ENCODE measurements at places on chromosomes 12 and 14.

DNA sequence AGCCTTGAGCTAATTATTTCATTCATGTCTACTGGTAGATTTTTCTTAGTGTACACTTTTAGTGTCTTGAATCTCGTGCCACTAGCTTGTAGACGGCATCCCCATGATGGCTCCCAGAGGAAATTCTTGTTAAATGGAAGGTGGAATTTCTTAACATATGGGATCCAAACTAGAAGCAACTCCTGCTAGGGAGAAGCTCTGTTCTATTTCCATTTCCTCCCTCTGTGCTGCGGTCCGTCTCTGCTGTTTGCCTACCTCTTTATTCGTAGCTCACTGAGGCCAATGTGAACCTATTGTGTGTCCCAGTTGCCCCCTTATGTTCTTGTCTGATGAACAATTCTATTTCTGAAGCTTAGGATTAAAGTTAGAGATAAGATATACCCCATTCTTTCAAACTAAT is 588 bp downstream of the PIK3C2G start:
- no peak for DNase-seq

- DNase-seq, result no peak
Measured at GRCh38 chr14:75827331-75827730, 154.5 kb downstream of the TGFB3 start.

DNA sequence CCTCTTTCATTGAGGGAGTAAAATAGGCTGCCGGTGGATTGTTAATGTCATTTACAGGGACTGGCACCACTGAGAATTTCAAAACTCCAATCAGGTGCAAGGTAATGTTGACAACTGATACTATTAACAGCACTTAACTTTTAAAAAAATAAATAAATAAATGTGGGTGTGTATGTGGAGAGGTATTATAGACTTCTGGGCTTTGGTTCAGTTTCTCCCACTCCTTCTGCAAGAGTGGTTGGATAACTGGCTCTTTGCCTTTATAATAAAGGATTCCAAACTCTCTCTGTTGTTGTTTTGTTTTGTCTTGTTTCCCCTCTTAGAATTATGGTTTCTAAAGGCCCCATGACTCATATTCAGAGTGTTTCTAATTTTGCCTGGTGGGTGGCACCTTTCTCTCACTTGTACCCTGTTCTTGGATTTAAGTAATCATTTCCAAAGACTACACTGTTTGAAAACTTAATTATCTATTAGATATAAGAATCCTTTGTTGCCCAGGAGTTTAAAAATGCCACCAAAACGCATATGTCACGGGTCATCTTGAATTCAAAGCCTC is 151.6 kb upstream of the ARID2 start:
- no peak for DNase-seq

DNA sequence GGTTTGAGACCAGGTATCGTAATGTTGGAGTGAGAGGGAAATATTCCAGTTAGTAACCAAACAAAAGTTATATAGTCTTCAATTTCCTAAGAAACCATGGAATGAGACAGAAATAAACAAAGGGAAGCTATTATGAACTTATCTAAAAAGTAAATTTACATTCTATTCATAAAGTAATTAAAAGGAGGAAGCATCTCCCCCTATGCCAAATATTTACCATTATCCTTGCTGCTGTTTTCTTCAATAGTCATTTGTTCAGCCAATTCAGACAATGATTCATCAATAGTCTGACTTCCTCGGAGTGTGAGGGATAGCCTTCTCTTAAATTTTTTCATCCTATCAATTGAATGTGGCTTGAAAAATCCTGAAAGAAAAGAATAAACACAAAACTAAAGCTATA is 65.7 kb downstream of the CDK17 start:
- no peak for DNase-seq

GRCh38 chr14:105496831-105497591 is 6.0 kb downstream of the TEDC1 start:
- DNase-seq, result no peak

DNA sequence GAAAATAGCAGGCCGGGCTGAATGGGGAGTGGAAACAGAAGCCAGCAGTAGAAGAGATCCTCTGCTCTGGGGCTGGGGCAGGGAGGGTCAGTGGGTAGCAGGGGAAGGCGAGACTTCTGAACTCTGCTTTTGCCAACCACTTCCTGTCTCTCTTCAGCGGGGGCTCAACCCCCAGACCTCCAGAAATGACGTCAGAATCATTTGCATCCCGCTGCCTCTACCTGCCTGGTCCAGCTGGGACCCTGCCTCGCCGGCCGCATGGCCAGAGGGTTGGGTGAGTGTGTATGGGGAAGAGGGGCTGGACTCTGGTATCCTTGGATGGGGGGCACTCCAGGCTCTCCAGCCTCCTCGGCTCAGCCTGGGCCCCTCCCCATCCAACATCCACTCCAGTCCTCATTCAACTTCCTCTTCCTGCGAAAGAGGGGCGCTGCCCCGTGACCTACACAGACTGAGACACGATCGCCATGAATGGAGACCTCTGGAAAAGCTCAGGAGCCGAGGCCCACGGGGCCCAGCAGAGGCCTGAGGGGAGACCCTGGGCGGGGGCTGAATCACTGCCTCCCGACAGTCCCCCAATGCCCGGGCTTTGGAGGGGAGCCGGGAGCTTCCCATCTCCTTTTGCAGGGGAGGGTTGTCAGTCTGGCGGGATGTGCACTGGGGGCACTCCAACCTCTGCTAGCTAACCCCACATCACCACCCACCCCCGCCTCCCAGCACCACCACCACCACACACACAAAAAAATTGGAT is 458 bp upstream of the HOXC4 start:
- no peak for DNase-seq

DNA sequence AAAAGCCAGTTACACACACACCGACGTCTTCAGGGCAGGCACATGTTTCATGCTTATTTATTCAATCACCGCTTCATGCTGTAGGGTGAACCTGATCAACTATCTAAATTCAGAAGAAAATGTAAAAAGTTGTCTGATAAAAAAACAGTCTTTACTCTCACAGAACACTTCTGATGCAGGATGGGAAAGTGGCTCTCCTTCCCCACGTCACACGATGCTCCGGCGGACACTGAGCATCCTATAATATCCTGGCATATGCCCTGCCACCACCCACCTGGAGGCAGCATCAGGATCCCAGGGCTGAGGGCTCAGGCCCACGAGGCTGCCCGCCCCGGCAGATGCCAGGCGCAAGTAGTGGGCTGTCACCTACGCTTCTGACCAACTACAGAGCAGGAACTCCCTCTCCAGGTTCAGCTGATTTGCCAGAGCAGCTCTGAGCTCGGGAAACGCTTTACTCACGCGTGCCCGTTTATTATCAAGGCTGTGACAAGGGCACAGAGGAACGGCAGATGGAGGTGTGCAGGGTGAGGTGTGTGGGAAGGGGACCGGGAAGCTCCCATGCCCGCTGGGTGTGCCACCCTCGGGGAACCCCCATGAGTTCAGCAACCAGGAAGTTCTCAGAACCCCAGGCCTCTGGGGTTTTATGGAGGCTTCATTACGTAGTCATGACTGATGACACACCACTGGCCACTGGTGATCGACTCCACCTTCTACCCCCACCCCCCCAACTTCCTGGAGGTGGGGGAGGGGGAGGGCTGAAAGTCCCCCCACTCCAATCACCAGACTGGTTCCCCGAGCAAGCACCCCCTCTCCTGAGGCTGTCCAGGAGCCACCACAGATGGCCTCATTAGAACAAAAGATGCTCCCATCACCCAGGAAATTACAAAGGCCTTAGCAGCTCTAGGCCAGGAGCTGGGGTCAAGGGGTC is 32.1 kb downstream of the SLC15A4 start:
- DNase-seq, result no peak

- DNase-seq, result no peak
Measured at GRCh38 chr14:67522270-67522669, 10.8 kb upstream of the PLEKHH1 start.

GRCh38 chr12:115835445-115835844 is 442.0 kb downstream of the MED13L start:
- DNase-seq, result no peak

- no peak for DNase-seq
Measured at GRCh38 chr12:72471806-72472205, 199.6 kb downstream of the TRHDE start.

- no peak for DNase-seq
Measured at GRCh38 chr14:94360945-94361565, 27.3 kb downstream of the SERPINA1 start.

DNA sequence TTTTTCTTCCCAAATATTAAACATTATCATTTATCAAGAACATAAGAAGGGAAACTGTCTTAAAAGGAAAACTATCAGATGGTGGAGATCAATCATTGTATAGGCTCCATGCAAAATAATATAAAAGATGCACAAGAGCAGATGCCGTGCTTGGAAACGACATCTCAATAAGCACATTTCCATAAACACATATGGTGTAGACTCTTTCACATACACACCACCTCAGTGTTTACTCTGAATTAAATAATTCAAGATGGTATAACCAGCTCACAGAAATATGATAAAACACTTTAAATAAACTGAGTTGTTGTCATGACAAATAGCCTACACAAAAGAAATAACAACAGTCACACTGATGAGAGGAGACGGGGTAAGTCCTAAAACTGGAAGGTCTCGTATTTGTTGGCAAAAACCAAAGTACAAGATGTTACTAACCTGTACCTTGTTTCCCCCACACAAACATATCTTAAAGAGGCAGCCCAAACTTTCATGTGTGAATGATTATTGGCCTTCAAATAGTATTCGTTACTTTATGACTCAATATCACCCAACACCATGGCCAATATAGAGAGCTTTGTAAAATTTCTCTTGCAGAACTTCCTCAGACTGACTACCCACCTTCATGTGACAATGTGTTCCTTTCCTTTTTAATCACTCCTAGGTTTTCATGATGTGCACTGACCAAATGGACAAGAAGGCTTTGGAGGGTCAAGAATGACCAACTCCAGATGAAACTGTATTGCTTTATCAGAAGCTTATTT is 48.6 kb upstream of the TMPO start:
- DNase-seq, result no peak

DNA sequence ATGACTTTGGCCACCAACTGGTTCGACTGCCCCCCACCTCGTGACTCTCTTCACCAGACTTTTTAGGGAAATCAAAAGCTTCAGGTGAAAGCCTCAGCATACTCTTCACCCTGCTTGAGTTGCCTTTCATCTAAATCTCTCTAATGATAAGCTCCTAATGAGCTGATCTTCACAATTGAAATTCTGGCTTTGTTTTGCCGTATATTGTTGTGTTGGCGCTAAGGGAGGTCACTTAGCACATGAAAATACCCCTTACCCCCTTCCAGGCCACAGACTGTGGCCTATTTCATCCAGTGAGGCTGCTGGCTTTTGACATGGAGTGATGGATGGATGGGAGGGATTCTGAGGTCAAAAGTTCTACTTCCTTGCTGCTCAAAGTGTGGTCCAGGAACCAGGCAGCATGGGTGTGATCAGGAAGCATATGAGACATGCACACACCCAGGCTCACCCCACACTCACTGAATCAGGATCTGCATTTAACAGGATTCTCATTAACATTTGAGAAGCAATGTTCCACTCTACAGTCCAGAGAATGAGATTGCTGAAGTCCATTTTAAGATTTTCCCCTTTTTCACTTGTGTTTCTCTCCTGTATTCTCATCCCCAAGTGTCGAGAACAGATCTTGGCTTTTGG is 131.4 kb downstream of the DACT1 start:
- no peak for DNase-seq

DNA sequence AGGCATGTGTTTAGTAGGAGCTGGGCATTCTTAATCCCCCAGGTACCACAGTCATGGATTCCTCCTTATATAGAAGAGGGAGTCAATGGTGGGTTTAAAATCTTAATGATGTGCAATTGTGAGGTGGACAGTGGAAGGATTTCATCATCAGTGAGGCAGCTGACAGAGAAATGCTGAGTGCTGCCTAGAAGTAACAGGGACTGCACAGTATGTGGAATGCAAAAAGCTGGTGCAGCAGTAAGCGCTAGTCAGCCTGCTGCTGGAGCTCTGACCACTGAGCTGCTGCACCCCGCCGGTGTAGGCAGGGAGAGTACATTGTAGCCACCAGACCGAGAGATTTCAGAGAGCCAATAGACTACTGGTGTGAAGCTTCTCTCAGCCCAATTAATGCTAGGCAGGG is 80.5 kb upstream of the DACT1 start:
- DNase-seq, result no peak

GRCh38 chr12:54175200-54175963 is 13.4 kb downstream of the SMUG1 start:
- no peak for DNase-seq

GRCh38 chr12:63882844-63883243 is 38.3 kb downstream of the SRGAP1 start:
- no peak for DNase-seq

GRCh38 chr12:54427106-54427505 is 8.0 kb upstream of the ITGA5 start:
- no peak for DNase-seq

- DNase-seq, result no peak
Measured at GRCh38 chr12:54442961-54443360, 23.9 kb upstream of the ITGA5 start.

- no peak for DNase-seq
Measured at GRCh38 chr12:18429366-18429765, 168.0 kb downstream of the PIK3C2G start.

DNA sequence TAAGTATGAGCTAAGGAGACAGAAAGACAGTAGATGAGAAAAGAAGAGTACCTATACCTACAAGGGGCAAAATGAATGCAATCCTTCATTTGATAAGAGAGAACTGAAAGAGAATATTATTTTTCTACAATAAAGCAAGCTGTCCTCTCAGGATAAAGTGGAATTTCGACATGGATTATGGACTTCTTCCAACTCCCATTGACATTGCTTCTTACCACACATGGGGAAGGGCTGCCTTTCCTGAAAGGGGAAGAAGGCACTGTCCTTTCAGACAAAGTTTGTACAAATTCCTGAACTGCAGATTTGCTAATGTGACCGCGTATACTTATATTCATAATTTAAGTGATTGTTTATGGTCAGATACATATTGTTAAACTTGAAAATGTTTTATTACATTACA is 4.3 kb upstream of the HEBP1 start:
- no peak for DNase-seq

DNA sequence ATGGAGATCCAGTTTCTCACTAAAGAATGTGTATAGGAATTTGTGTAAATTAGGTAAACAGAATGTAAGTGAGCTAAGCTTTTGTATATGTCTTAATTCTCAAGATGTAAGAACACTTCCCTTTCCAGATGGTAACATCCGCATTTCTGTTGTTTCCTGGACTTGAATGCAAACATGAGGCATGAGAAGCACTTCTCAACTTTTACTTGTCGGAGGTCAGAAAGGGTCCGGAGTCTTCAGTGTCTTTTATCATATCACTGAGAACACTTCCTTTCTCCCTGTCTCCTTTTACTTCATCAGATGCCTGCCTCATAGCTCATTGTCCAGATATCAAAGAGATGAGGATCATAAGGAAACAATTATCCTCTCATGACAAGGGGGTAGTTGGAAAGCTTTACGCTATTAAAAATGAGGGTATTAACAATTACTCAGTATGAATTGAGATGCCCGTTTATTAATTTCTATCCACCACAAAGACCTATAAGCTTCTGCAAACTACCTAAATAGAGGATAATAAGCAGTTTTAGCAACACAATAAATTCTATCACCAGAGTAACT is 214.1 kb upstream of the FLRT2 start:
- DNase-seq, result no peak

- DNase-seq, result no peak
Measured at GRCh38 chr14:99840774-99841305, 47.6 kb downstream of the EML1 start.
